ENCODE measurements at places on chromosomes 12 and 14.
A peak's percentile ranks its signal among the peaks of the same experiment; 100 is the strongest.

- H3K27me3 ChIP-seq: no peaks in the 10 kb centered on the region
- no peak overlapping the region for H3K4me3 ChIP-seq
- no peaks in the 10 kb centered on the region for H3K4me1 ChIP-seq
- H3K36me3 ChIP-seq: no peaks in the 10 kb centered on the region
- no peak for DNase-seq
Measured at GRCh38 chr14:106062502-106063272, 536.3 kb downstream of the TMEM121 start.

DNA sequence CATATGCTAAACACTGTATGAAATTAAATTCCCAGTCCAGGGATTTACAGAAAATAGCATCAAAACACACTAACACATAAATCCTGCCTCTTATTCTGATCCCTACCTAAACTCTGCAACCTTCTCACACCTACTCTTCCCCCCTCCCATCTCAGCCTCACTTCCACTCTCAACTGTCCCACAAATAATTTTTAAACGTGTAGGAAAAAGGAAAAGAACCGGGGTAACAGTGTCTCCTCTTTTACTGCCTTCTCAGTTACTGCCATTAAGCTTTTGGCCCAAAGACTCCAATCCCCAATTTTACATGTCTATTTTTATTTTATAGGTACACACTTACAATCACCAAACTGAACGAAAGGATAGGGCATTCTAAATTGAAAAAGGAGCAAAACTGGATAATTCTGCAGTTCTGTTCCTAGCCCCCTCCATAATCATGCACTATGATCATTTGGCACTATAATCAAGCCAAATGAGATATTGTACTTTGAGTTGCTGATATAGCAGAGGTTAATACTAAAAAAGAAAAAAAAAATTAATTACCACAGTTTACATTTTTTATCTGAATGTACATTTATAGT, 2.9 kb downstream of the DUSP16 start:
- H3K27ac ChIP-seq: no peak overlapping the region
- no peak for DNase-seq
- H3K36me3 ChIP-seq: no peaks in the 10 kb centered on the region
- no peak overlapping the region for H3K4me3 ChIP-seq

- no peak overlapping the region for H3K4me3 ChIP-seq
- no peak for DNase-seq
- H3K4me1 ChIP-seq: no peaks in the 10 kb centered on the region
- no peak overlapping the region for H3K27ac ChIP-seq
- no peaks in the 10 kb centered on the region for H3K36me3 ChIP-seq
Measured at GRCh38 chr12:7542046-7542445, 38.5 kb upstream of the CD163 start.

- no peaks in the 10 kb centered on the region for H3K27me3 ChIP-seq
- H3K4me1 ChIP-seq: peaks cover 13% of the 10 kb centered on the region
- H3K4me3 ChIP-seq: no peak overlapping the region
- H3K36me3 ChIP-seq: no peaks in the 10 kb centered on the region
Measured at GRCh38 chr12:76883811-76884210, 5.0 kb upstream of the CSRP2 start.

DNA sequence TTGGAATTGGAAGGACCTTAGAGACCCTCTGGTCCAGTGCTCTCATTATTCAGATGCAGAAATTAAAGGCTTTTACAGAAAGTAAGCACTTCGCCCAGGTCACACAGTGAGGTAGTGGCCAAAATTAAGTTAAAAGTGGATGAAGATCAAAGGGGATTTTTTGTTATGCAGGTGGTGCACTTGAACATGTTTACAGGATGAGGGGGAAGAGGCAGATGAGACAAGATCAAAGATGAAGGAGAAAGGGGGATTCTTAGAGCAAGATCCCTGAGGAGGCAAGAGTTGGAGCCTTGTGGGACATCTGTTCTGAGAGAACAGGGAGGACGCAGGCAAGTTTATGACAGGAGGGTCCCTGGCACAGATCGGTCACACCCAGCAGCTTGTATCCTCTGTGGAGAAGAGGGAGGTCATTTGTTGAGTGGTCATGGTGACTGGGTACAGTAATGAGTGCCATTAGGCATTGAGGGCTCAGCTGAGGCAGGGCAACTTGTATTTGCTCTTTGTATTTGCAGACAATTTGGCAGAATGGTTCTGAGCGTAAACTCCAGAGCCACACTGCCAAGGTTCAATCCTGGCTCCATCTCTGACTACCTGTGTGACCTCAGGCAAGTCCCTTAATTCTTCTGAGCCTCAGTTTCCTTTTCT, 84.0 kb downstream of the BORCS5 start:
- no peaks in the 10 kb centered on the region for H3K27me3 ChIP-seq
- H3K4me1 ChIP-seq: no peaks in the 10 kb centered on the region
- no peak overlapping the region for H3K4me3 ChIP-seq
- no peaks in the 10 kb centered on the region for H3K36me3 ChIP-seq
- DNase-seq: no peak

GRCh38 chr14:55850825-55851241, 267.4 kb upstream of the PELI2 start:
- no peaks in the 10 kb centered on the region for H3K36me3 ChIP-seq
- no peaks in the 10 kb centered on the region for H3K27me3 ChIP-seq
- H3K27ac ChIP-seq: no peak overlapping the region

GRCh38 chr12:24072302-24072701, 122.8 kb upstream of the SOX5 start:
- H3K36me3 ChIP-seq: no peaks in the 10 kb centered on the region
- H3K27ac ChIP-seq: no peak overlapping the region
- H3K4me3 ChIP-seq: no peak overlapping the region
- no peaks in the 10 kb centered on the region for H3K27me3 ChIP-seq

GRCh38 chr12:104340177-104340576, 36.6 kb downstream of the EID3 start:
- H3K4me1 ChIP-seq: peaks cover 2% of the 10 kb centered on the region
- H3K27ac ChIP-seq: no peak overlapping the region
- no peak overlapping the region for H3K4me3 ChIP-seq

DNA sequence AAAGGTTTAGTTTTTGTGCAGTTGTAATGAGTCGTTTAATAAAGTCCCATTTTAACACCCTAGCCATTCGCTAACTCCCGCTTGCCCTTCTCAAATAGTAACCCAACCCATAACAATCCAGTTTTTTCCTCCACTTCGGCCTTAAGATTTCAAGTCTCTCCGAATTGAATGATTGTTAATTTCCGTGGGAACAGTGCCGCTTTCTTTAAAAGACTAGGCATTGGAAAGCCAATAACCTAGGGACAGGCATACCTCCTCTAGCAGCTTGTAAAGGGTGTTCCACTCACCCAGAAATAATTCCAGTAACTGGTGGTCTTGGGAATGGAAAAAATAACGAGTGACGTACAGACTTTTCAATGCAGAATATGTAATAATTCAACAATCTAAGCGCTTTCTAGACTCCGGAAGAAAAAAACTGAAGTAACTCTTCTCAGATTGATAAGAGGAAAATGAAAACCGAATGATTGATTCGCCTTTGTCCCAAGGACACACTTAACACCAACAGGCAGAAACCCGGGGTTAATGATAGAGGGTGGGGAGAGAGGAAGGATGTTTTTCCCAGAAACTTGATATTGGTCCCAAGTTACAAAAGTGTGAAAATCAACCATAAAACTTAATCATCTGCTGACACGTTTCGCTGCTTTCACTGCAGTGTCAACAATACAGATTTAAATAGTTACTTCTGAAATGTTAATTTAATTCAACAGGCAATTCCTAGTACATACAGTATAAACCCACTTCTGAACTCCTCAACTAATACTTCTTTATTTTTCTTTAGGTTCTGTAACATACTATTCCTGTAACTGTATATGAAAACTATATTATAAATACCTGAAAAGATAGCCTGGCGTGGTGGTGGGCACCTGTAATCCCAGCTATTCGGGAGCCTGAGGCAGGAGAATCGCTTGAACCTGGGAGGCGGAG, 1.0 kb upstream of the SINHCAF start:
- H3K36me3 ChIP-seq: no peaks in the 10 kb centered on the region
- peak; percentile 20 for DNase-seq
- peak overlapping the region; percentile 77 for H3K27ac ChIP-seq
- H3K4me3 ChIP-seq: peak overlapping the region; percentile 53

- peaks cover 3% of the 10 kb centered on the region for H3K4me1 ChIP-seq
- H3K27me3 ChIP-seq: no peaks in the 10 kb centered on the region
- no peaks in the 10 kb centered on the region for H3K36me3 ChIP-seq
- no peak overlapping the region for H3K4me3 ChIP-seq
- no peak overlapping the region for H3K27ac ChIP-seq
Measured at GRCh38 chr12:2160043-2160442, 107.3 kb downstream of the CACNA1C start.

GRCh38 chr12:121861636-121862254, 3.1 kb upstream of the HPD start:
- peak overlapping the region; percentile 24 for H3K4me3 ChIP-seq
- H3K27me3 ChIP-seq: no peaks in the 10 kb centered on the region
- DNase-seq: no peak
- H3K27ac ChIP-seq: peak overlapping the region; percentile 25
- peaks cover 19% of the 10 kb centered on the region for H3K4me1 ChIP-seq

GRCh38 chr12:79983986-79984620, 49.2 kb upstream of the PPP1R12A start:
- no peaks in the 10 kb centered on the region for H3K27me3 ChIP-seq
- no peak overlapping the region for H3K4me3 ChIP-seq
- H3K27ac ChIP-seq: no peak overlapping the region
- no peaks in the 10 kb centered on the region for H3K36me3 ChIP-seq
- DNase-seq: no peak

DNA sequence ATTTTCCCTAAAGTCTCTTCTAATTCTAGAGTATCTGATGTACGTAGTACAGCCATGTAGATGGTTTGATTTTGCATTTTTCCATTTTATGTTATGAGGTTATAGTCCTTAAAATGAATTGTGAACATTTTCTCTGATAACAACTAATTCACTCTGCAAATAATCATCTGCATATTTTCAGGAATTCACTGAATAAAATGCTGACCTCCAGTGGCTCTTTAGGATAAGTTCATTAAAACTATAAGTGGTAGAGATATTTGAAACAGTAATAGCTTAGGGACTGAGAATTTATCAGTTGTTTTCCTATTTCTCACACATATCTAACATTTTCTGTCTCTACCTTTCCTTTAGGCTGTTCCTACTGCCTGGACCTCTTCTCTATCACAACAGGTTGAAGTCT, 4.4 kb downstream of the MSRB3 start:
- peaks cover 3% of the 10 kb centered on the region for H3K27me3 ChIP-seq
- H3K27ac ChIP-seq: no peak overlapping the region
- DNase-seq: no peak
- H3K4me3 ChIP-seq: no peak overlapping the region

DNA sequence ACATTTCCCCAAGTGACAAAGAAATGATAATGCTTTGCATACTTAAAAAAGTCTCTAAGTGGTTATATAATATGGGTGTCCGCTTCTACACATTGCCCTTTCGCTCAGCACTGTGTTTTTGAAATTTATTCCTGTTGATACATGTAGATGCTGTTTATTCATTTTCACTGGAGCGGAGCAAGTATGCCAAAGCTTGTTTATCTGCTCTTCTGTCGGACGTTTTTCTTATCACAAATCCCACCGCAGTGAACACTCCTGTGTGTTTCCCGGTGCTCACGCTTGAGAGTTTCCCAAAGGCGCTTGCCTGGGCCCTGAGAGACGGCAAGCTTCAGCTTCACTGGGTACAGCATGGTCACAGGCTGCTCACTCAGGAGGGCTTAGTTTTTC, 50.2 kb downstream of the TPCN1 start:
- DNase-seq: no peak
- H3K27me3 ChIP-seq: no peaks in the 10 kb centered on the region
- H3K4me3 ChIP-seq: no peak overlapping the region
- peaks cover 17% of the 10 kb centered on the region for H3K4me1 ChIP-seq
- no peak overlapping the region for H3K27ac ChIP-seq
- no peaks in the 10 kb centered on the region for H3K36me3 ChIP-seq

- H3K27me3 ChIP-seq: no peaks in the 10 kb centered on the region
- peaks cover 4% of the 10 kb centered on the region for H3K4me1 ChIP-seq
- DNase-seq: no peak
Measured at GRCh38 chr14:22602862-22603261, 4.8 kb downstream of the ABHD4 start.

DNA sequence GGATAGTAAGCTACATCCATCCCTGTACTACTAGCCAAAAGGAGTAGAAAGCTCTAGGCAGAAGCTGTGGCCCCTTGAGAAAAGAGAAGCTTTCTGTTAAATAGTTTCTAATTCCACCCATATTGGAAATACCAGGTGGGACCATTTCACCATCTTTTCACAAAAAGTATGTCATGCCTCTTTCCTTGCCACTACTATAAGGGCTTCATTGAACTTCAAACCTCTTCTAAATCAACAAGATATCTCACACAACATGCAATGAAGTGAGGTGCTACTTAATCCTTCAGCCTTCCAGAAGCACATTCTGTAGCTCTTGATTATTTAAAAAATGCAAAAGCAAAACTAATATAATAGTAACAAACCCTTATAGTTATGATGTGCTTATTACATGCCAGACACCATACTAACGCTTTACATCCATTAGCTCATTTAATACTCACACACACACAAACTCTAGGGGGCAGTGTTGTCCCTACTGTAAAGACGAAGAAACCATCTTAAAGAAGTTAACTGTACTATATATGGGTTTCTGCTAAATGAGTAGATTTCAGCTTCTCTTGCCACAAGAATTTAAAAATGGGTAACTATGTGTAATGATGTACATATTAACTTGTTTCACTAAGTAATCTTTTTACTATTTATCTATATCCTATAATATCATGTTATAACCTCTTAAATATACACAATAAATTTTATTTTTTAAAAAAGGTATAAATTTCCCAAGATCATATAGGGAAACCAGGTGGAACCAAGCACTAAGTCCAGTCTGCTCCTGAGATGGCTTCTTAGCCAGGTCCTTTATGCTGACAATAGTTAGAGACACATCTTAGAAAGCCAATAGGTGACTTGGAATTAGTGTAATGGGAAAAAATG, 124.4 kb downstream of the RPS29 start:
- no peaks in the 10 kb centered on the region for H3K4me1 ChIP-seq
- no peaks in the 10 kb centered on the region for H3K36me3 ChIP-seq
- no peak overlapping the region for H3K27ac ChIP-seq
- no peak overlapping the region for H3K4me3 ChIP-seq

DNA sequence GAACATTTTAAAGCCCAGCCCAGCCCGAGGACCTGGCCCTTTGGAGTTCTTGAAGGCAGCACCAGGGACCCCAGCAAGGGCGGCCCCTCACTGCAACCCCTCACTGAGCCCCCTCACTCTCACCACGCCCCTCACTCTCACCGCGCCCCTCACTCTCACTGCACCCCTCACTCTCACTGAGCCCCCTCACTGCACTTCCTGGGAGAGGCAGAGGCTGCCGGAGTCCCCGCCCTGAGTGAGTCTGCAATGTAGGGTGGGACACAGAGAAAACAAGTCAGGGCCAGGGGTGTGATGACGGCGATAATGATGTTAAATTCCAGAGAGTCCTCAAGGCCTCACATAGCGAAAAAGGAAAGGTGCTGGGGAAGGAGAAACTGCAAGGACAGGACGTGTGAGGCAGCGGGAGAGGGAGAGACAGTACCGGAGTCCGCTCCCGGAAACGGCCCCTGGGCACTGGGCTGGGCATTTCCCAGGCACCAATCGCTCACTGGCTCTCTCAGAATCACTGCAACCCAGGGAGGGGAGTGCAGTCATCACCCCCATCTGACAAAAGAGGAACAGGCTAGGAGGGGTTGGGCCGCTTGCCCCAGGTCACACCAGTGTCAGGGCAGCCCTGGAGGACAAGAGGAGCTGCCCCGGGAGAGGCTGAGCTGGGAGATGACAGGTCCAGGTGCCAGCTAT, 24.9 kb downstream of the CCDC88C start:
- H3K36me3 ChIP-seq: peaks cover 2% of the 10 kb centered on the region
- DNase-seq: no peak
- H3K27me3 ChIP-seq: no peaks in the 10 kb centered on the region
- H3K4me3 ChIP-seq: no peak overlapping the region
